Activated CD4-positive, alpha-beta T cell treated with anti-CD3 and anti-CD28 coated beads for 48 hours (primary cell): ENCODE measurements at places on chromosomes 16 and 17.

DNA sequence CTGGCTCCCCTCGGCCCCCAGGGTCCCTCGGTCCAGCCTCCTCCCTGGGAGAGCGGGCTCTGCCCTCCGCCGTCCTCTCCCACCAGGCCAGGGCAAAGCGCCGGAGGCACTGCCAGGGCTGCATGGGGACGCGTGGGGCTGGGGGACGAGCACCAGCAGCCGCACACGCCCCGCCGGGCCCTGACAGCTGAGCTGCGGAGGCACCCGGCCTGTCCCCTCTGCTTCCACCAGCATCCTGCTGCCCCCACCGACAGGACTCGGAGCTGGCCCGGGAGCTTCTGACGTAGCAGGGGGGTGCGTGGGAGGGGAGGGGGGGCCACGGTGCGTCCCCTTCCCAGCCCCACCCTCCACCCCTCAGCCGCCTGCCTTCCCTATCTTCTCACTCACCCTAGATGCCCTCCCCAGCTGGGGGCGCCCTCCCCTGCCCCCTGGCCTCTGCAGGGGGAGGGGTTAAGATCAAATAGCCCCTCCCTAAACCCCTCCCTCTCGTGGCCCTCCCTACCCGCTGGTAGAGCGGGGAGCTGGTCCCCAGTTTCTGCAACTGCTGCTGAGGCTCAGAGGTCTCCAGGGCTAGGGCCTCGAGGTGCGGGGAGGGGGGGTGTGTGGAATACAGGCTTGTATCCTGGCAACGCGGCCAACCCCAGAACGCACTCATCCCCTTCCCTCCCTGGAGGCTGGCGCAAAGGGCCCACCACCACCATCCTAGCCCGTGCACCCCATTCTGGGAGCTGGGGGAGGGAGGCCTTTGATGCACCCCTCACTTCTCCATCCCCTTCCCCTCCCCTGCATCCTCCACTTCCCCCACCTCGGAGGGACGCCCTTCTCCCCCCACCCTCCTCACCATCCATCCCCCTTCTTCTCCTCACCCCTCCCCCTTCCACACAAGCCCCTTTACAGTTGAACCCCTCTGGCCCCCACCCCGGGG, 1.0 kb downstream of the SRCIN1 start:
- peak; percentile 42 for DNase-seq

- DNase-seq = peak; percentile 40
Measured at GRCh38 chr17:65013613-65014391, 42.7 kb downstream of the GNA13 start.

DNA sequence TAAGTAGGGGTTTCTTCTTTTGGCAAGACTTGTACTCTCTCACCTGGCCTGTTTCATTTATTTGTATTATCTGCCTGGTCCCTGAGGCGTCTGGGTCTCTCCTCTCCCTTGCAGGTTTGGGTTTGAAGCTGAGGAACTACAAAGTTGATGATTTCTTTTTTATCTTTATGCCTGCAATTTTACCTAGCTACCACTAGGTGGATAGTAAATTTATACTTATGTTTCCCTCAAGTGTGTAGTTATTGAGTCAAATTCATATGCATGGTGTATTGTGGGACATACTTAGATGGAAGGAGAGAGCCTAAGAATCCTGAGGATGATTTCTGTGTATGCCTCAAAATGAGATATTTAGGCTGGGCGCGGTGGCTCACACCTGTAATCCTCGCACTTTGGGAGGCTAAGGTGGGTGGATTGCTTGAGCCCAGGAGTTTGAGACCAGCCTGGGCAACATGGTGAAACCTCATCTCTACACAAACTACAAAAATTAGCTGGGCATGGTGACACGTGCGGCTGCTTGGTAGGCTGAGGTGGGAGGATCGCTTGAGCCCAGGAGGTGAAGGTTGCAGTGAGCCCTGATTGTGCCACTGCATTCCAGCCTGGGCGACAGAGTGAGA, 13.6 kb downstream of the TMEM98 start:
- DNase-seq = no peak

DNA sequence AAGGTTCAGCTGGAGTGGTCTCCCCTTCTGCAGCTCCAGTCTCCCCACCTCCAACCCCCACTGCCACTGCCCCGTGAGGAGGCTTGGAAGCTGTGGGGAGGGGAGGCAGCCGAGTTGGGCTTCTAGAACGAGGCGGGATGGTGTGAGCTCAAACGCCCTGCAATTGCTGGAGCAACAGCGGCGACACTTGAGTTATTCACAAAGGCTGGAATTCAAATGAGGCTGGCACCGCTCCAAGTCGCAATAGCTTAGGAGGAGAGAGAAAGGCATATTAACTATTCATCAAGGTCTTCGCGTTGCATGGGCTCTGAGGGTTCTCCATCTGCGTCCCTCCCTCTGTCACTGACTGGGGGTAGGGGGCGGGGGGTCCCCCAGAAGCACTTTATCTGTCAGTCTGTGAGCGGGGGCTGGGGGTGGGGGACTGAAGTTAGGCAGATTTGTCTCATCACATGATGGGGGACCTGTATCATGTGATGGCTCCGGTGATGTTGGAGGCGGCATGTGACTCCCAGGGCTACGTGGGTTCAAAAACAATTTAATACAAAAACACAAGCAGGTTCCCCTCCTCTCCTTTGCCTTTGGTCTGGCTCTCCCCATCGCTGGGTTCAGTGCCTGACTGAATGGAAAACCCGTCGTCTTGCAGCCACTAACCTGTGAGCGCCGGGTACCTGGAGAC, 70.5 kb downstream of the RBBP6 start:
- DNase-seq = peak; percentile 24

DNA sequence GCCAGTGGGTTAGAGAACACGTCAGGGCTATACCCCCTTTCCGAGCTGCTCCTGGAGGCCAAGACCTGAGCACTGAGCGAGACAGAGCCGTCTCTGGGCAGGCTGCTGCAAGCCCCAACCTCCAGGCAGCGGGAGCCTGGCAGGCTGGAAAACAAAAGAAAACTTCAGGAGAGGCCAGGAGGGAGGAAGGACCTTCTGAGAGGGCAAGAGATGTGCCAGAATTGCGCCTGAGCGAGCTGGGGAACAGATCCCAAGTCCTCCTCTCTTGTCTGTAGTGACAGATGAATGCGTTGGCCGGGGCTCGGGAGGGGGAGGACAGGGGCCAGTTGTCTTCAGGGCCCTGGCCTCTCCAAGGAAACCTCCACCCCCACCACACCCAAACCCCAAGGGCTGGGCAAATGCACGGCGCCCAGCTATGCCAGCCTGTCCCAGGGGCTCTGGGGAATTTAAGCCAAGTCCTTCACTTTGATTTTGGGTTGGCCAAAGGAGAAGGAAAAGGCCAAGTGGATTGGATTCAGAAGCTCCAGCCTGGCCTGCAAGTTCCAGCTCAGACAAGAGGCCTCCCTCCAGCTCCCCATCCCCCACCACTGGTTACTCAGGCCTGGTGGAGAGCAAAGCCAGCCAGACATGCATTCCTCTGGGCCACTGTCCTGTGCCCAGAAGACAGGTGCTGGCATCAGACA, 18.1 kb downstream of the SDK2 start:
- DNase-seq = no peak

DNA sequence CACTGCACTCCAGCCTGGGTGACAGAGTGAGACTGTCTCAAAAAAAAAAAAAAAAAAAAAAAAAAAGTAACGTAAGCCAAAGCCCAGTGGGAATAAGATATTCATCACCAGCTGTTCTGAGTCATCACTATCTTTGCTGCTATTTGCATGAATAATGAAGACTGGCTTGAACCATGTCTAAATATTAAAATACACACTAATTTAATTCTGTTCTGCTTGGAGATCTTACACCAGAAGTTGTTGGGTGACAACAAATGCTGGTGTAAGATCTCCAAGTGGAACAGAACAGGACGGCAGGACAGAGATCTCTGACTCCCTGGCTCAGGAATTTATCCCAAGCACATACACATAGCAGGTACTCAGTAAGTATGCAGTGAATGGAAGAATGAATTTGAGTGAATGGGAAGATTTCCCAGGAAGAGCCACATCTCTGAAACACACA, 19.6 kb downstream of the DNAH17 start:
- DNase-seq = no peak

DNA sequence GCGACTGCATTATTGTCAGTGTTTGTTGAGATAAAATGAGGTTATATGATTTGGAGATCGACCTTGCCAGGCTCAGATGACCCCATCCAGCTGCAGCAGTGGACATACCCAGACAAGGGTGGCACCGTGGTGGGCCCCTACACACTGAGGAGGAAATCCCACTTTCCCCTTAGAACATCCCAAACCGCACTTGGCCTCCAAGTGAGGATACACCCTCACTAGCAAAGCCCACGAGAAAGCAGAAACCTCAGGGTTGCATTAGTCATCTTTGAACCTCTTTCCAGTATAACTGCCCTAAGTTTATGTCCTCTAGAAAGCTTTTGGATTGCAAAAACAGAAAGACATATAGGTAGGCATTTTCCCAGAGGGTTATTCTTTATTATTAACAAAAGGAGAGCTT, 101.5 kb downstream of the CLEC16A start:
- no peak for DNase-seq

GRCh38 chr17:79842656-79843473, 3.6 kb upstream of the CBX4 start:
- peak; percentile 37 for DNase-seq

GRCh38 chr17:18187226-18187625, 3.6 kb downstream of the ALKBH5 start:
- no peak for DNase-seq

DNA sequence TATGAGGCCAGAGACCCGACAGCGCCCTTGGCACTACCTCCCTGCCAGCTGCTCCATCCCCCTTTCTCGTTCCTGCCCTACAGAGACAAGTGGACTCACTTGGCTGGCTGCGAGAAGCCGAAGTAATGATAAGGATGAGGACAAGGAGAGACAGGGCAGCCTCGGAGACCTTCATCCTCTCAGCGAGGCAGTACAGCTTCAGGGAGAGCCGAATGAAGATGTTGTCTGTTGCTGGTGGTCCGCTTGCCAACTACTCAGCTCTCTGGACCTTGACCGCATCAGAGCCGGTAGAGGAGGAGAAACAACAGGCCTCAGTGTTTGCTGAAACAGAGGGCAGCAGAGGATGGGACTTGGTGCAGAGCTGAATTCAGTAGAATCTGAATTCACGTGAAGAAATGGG, at the start of gene CCL16:
TSS of gene CCL16 (minus strand) at position 252 of the 400 bp plus-strand sequence. CDS start at position 175, 77 bp downstream.
- DNase-seq = no peak

DNA sequence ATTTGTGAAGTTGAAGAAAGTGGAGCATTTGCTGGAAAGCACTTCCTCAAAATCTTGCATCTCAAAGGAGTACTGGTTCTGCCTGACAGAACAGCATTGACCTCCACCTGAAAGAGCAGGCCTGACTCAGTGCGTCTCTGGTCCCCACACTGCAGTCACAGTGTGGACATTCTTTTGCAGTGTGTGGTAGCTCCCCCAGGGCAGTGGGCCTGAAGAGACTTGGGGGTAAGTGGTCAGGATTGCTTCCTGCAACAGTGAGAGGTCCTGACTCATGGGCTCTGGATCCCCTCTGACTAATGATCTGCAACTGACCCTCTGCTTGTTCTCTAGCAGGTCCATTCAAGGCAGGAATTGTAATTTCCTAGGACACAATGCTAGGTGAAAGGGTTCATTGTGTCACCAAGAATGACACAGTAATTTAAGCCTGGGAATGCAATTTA, 204.9 kb upstream of the KCNJ16 start:
- no peak for DNase-seq
